Fibroblast of skin of left quadriceps (primary cell): ENCODE measurements at places on chromosomes 5 and 9.

GRCh38 chr9:113682297-113682771, 193.8 kb upstream of the ZNF618 start:
- DNase-seq, result no peak

DNA sequence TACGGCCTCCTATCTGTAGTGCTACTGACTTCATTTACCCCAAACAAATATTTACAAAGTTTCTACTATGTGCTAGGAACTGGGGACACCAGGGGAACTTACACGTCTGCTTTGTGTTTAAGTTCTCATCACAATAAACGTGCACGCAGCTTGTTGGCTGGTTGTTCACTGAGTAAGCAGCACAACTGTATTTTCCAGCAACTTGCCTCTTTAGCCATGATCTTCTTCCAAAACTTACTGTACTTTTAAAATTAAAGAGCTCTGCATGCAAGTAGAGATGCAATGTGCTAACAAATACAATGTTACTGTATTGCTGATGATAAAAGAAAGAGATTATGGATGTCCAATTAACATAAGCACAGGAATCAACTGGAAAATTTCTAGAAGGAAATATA, 62.8 kb downstream of the RAPGEF1 start:
- DNase-seq, result no peak

DNA sequence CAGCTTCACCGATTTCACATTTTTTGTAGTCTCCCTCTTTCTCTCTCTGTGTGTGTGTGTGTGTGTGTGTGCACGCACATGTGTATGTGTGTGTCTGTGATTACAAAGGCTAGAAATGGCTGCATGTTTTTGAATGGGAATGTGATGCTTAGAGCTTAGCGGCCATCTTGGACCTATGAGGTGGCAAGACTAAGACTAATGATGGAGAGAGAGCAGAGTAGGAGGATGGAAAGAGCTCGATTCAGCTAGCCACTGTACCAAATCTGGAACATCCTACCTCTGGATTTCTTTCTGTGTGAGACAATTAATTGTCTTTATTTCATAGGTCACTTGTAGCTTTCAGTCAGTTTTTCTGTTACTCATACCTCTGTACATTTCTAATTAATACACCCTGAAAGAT, 205.1 kb downstream of the PCSK1 start:
- no peak for DNase-seq

DNA sequence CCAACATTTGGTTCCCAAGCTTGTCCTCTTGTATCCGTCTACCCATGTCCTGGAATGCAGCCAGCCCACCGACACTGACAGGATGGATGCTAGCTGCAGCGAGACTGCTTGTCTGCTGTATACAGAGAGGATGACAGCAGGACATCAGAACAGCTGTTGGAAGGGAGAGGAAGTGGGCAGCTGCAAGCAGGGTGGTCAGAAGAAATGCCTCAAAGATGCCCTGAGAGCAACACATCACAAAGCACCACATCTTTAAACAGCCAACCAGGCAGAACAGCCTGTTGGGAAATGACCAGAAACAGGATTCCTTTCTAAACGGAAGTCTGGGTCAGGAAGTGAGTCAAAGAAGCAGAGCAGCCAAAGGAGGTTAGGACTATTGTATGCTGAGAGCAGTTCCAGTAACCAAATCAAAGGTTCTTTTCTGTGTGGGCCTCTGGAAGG, 219.1 kb downstream of the NDUFS4 start:
- DNase-seq, result peak; percentile 12

GRCh38 chr9:130220352-130220751, 45.2 kb upstream of the HMCN2 start:
- DNase-seq, result peak; percentile 17

- no peak for DNase-seq
Observed at GRCh38 chr9:115234094-115234493, 116.1 kb upstream of the TNC start.

DNA sequence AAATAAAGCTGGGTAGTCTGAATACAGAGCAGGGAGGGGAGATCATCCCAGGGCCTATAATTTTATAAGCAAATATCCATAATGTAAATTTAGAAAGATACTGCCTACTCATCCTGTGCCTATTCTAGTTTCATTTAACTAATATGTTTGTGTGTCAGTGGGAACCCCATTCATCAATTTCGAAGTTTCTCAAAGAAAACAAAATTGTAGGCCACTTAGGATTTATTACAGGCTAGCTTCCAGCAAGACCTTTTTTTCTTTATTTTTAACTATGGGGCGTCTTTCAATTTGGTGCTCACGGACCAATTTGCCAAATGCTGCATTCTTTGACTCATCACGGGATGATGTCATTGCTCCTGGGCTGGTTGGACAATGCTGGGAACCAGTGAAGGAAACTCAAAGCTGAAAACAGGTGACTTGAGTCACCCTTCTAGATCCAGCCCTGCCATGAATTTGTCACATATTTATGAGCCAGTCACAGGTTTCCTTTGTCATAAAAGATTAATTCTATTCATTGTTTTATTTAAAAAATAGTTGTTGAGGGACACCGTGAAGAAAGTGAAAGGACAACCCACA, 13.4 kb downstream of the PCSK5 start:
- no peak for DNase-seq

GRCh38 chr5:159026781-159027180, 72.9 kb downstream of the EBF1 start:
- DNase-seq, result no peak

DNA sequence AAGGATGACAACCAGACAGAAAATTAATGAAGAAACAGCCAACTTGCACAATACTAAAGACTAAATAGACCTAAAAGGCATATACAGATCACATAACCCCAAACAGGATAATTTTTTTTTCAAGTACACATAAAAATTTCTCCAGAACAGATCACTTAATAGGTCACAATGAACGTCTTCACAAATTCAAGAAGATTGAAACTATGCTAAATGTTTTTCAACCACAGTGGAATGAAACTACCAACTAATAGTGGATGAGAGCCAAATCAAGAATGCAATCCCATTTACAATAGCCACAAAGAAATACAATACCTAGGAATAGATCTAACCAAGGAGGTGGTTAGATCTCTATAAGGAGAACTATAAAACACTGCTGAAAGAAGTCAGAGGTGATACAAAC, 145.8 kb downstream of the TMEM232 start:
- DNase-seq, result peak; percentile 27

- no peak for DNase-seq
Observed at GRCh38 chr9:38176251-38176650, 107.2 kb upstream of the SHB start.

GRCh38 chr5:107383414-107383813, 287.3 kb downstream of the EFNA5 start:
- no peak for DNase-seq

- DNase-seq, result no peak
Observed at GRCh38 chr9:70411121-70411929, 3.1 kb downstream of the KLF9 start.

DNA sequence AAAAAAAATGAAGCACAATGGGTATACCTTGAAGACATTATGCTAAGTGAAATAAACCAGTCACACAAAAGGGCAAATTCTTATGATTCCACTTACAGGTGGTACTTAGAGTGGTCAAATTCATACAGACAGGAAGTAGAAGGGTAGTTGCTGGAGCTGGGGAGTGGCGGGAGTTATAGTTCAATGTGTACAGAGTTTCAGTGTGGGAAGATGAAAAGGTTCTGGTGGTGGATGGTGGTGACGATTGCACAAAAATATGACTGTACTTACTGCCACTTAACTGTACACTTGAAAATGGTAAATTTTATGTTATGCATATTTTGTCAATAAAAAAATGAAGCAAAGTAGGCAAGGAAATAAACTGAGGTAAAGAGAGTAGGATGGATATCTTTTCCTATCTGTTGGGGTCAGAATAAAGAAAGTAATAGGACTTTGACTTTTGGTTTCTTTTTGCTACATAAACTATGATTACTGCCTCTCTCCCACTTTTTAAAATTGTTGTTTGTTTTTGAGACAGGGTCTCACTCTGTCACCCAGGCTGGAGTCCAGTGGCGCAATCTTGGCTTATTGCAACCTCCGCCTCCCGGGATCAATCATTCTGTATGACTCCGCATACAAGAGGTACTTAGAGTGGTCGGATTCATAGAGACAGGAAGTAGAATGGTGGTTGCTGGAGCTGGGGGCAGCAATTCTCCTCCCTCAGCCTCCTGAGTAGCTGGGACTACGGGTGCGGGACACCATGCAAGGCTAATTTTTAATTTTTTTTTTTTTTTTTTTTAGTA, 4.0 kb upstream of the PSAT1 start:
- DNase-seq, result no peak

GRCh38 chr5:142578161-142578830, 107.6 kb downstream of the FGF1 start:
- DNase-seq, result no peak

GRCh38 chr9:106593201-106593600, 269.8 kb upstream of the ZNF462 start:
- DNase-seq, result no peak

GRCh38 chr9:98142182-98142907, 23.3 kb upstream of the TRIM14 start:
- DNase-seq, result no peak

GRCh38 chr5:59221769-59222168, 638.9 kb downstream of the RAB3C start:
- no peak for DNase-seq

GRCh38 chr5:4548341-4548740, 591.8 kb upstream of the ADAMTS16 start:
- no peak for DNase-seq

DNA sequence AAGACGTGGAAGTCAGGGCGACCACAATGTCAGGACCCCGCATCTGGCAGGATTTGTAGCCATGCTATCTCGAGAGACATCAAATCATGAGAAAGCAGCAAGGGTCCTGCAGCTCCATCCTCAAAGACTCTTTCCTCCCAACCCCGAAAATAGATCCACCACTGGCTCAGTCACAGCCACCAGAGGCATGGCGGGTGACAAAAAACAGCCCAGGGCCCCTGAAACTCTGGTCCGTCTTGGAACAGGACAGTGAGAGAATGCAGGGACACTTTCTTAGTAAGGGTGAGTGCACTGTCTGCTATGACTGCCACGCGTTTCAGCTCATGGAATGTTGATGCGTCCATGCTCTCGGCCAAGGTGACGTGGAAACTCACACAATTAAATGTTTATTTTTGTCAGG, 220.9 kb downstream of the IRX2 start:
- no peak for DNase-seq

- no peak for DNase-seq
Observed at GRCh38 chr9:80107931-80108660, 536.3 kb downstream of the TLE4 start.

DNA sequence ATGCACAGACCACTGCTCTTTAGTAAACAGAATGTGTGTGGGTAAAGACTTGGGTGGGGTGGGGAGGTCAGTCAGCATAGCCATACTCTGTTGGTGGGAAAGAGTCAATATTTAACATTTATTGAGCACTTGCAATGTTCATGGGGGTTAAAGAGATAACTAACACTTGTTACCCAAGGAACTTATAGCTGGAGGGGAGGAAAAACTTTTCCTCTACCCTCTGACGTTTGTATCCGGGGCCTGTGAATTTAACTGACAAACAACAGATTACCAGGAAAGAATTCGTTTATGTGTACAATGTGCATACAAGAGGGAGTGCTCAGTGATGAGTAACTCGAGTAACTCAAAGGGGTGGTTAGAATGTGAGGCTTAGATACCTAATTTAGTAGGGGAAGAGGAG, 6.8 kb upstream of the CLINT1 start:
- no peak for DNase-seq

- no peak for DNase-seq
Observed at GRCh38 chr9:109270441-109270840, 50.4 kb downstream of the EPB41L4B start.

DNA sequence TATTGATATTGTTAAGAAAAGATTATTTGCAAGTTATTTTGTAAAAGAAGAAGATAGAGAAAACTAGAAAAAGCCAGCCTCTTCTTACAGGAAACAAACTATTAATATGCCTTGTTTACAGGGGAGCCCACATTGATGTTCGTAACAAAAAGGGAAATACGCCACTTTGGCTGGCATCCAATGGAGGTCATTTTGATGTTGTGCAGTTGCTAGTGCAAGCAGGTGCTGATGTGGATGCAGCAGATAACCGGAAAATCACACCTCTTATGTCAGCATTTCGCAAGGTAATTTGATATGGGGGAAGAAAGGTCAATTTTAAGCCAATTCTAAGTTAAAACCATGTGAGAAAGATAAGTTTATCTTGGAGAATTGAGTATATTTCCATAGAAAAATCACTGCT, 37.6 kb upstream of the EIF4EBP3 start:
- DNase-seq, result no peak

GRCh38 chr9:129987047-129987446, 55.9 kb downstream of the FNBP1 start:
- DNase-seq, result no peak

DNA sequence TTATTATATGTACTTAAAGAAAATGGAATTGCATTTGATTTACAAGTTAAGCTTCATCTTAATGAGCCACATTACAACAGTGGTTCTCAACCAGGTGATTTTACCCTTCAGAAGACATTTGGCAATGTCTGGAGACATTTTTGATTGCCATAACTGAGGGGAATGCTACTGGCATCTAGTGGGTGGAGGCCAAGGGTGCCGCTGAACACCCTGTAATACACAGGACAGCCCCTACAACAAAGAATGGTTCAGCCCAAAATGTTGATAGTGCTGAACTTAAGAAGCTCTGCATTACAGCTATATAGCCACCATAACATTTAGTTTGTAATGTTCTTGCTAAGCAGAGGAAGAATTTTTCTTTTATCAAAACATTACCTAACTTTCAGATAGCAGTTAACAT, 103.1 kb downstream of the PAM start:
- no peak for DNase-seq

- DNase-seq, result no peak
Observed at GRCh38 chr9:20649381-20649780, 27.1 kb upstream of the MLLT3 start.

DNA sequence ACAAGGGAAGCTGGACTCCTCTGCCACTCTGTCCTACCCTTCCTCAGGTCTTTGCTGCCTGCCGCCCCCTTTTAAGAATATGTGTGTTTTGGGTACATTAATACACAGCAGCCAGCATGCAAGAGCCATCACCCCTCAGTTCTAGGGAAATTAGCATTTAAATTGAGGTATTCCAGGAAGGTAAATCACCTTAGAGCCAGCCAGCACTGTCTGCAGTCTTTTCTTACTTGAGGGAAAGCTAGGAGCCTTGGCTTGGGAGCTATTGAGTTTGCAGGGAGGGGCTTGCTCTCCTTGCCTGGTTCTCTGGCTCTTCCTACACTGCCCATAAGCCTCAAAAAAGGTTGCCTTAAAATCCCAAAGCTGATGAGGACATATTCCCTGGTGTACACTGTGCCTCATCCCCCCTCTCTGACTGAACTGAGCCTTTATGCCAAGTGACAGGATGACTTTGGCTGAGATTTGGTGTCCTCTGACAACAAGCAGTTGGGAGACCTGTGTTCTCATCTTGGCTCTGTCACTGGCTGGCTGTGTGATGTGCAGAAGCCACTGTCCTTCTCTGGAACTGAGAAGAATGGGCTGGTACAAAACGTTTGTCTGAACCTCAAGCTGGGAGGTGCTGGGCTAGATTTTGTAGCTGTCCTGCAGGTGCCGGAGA, 54.1 kb downstream of the TRIM32 start:
- DNase-seq, result no peak

DNA sequence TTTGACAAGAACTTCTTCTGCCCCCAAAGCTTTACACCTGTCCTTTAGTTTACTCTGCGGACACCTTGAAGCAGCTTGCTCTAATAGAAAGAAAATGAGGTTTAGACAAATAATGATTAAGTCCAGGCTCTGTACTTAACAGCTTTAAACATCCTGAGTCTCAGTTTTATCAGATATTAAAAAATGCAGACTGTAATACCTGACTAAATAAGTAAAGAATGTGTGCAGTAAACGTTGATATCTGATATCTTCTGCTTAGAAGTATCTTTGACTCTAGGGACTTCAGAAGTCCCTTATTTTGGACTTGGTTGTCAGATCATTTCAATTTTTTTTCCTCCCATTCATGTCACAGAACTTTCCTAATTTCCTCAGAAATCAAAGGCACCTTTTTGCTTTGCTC, 1060.4 kb downstream of the CDH12 start:
- no peak for DNase-seq
